ENCODE measurements at places on chromosomes 1 and 21.

GRCh38 chr1:186286615-186287315, 88.3 kb downstream of the TPR start:
- no peak for DNase-seq

- DNase-seq: no peak
These were observed 3.0 kb downstream of the F11R start for GRCh38 chr1:161017756-161018630.

- DNase-seq: no peak
These were observed 8.7 kb upstream of the MDM4 start for GRCh38 chr1:204507317-204508105.

DNA sequence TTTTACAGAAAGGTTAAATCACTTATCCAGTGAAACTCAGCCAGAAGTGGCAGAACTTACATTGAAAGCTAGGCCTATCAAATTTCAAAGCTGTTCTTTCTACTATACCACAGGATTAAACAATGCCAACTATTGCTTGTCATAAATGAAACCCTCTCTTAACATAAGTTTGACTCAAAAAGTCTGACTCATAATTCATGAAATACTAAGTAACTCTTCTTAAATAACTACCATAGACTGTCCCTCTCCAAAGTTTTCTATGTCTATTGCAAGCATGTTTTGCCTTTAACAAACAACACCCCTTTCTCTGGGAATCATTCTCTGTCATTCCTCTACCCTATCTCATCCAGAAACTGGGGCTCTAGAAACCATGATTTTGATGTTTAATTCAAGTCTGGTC, 109.5 kb upstream of the UBE2U start:
- no peak for DNase-seq

GRCh38 chr21:38910390-38911067, 104.8 kb downstream of the ETS2 start:
- DNase-seq: no peak

GRCh38 chr1:40842207-40842606, 20.0 kb downstream of the CITED4 start:
- DNase-seq: no peak

- DNase-seq: no peak
These were observed 261.2 kb downstream of the PTPRU start for GRCh38 chr1:29497395-29498125.

DNA sequence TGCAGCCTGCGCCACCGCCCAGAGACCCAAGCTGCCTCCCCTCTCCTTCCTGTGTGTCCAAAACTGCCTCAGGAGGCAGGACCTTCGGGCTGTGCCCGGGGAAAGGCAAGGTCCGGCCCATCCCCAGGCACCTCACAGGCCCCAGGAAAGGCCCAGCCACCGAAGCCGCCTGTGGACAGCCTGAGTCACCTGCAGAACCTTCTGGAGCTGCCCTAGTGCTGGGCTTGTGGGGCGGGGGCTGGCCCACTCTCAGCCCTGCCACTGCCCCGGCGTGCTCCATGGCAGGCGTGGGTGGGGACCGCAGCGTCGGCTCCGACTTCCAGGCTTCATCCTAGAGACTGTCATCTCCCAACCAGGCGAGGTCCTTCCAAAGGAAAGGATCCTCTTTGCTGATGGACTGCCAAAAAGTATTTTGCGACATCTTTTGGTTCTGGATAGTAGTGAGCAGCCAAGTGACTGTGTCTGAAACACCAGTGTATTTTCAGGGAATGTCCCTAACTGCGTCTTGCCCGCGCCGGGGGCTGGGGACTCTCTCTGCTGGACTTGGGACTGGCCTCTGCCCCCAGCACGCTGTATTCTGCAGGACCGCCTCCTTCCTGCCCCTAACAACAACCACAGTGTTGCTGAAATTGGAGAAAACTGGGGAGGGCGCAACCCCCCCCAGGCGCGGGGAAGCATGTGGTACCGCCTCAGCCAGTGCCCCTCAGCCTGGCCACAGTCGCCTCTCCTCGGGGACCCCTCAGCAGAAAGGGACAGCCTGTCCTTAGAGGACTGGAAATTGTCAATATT, 19.0 kb upstream of the CCDC27 start:
- no peak for DNase-seq

DNA sequence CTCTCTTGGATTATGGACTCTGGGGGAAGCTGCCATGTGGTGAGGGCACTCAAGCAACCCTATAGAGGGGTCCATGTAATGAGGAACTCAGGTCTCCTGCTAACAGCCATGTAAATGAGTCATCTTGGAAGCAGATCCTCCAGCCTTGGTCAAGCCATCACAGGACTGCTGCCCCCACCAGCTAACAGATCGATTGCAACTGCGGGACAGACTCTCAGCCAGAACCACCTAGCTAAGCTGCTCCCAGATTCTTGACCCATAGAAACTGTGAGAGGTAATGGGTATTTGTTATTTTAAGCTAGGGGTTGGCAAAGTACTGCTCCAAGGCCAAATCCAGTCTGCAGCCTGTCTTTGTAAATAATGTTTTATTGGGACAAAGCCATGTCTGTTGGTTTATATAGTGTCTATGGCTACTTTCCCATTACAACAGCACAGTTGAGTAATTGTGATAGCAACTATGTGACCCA, 27.6 kb upstream of the MAP3K7CL start:
- no peak for DNase-seq

GRCh38 chr1:51372561-51372960, 42.2 kb upstream of the TTC39A start:
- DNase-seq: no peak

GRCh38 chr1:42282024-42282579, 52.9 kb downstream of the FOXJ3 start:
- no peak for DNase-seq

GRCh38 chr1:204031098-204031710, 41.7 kb upstream of the SOX13 start:
- DNase-seq: no peak

DNA sequence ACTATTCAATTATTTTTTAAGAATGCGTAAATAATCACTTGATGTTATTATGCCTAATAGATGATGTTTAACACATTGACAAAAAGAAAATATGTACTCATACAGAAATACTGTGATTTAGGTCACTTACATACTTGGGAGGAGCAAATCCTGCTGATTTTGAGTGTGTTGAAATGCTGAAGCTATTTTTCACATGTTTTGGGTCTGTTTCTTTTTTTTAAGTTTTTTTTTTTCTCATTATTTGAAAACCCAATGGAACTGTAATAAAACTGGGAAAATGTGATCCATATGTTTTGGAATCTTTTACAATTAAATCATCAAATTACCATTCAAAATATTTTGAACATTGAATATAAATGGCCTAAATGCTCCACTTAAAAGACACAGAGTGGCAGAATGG, 366.2 kb upstream of the ADAMTS5 start:
- DNase-seq: no peak

GRCh38 chr1:241553886-241554592, 21.9 kb downstream of the KMO start:
- no peak for DNase-seq

DNA sequence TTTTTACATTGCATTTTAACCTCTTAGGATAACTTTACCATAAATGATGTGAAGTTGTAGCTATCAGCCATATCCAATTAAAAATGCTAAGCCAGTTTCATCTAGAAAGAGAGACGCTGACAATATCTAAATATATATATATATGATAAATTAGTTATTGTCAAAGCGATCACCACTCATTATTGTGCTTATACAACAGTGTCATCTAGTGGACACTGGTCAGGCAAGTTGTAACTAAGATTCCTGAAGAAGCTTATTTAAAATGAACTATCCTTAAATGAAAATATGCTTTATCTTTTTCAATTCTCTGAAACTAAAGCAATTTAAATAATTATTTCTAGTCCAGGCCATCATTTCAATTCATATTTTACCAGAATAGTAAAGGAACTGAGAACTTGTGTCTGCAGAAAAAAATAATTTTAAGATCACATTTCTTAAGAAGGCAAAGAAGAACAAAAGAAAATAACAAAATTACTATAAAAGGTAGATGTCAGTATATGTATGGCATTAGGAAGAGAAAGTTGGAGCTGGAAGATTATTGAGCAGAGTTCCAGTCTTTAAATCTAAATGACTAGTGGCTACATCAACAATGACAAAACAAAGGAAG, 193.3 kb upstream of the SNX7 start:
- DNase-seq: no peak

- no peak for DNase-seq
These were observed 113.0 kb upstream of the ARHGEF16 start for GRCh38 chr1:3341236-3341994.

GRCh38 chr21:43911015-43911934, 46.3 kb downstream of the AGPAT3 start:
- DNase-seq: no peak

DNA sequence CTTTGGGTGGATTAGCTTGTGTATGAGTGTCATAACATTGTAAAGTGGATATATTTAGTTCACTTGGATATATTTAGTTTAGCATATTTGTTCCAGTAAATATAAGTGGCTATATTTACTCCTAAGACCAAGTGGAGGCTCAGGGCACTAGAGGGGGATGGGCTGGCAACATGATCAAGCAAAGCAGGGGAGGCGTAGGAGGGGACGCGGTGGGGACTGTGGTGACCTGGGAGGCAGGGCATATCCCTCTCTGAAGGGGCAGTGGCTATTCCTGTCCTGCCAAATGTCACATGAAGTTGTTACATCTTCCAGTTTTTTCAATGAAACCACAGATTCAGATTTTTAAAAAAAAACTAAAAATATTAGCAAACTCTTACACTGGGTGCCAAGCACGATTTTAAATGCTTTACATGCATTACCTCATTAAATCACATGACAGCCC, 51.9 kb upstream of the EDN2 start:
- no peak for DNase-seq

DNA sequence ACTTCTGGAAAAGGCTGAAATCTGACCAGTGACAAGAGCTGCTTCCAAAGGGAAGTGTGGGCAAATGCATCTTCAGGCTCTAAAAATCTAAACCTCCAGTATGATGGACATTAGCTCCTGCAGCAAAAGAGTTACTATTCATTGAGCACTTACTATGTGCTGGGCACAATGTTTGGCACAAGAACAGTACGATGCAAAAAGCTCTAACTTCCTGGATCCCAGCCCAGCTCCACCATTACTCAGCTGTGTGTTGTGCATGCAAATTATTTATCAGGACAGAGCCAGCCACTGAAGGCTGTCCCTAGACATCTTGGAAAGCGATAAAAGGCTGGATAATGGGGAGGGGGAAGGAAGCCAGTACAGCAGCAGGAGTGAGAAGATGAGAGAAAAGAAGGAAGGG, 143.5 kb downstream of the ELAVL4 start:
- DNase-seq: no peak

DNA sequence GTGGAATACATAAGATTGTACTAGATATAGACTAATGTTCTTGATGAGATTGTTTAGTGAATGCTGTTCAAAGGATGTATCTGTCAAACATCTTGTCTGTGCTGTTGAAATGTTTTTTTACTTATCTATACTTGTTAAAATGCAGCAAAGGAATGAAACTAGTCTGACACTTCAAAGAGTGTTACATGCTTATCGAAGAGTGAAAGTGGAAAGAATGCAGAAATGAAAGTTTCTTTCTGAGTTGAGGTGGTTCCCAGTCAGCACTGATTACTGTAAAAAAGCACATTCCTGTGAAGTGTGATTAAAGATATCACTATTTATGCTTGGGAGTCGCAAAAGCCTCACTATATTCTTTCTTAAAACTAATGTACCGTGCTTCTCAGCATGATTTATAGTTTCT, 1225.2 kb downstream of the NCAM2 start:
- DNase-seq: no peak

GRCh38 chr1:37965301-37965700, 18.4 kb upstream of the INPP5B start:
- DNase-seq: no peak

- DNase-seq: no peak
These were observed 333.2 kb downstream of the KCNH1 start for GRCh38 chr1:210800756-210801155.

- DNase-seq: no peak
These were observed 45.4 kb downstream of the ILDR2 start for GRCh38 chr1:166929911-166930310.

GRCh38 chr1:109538827-109539555, 681 bp upstream of the GPR61 start:
- no peak for DNase-seq

GRCh38 chr1:68433395-68433794, 16.4 kb downstream of the RPE65 start:
- DNase-seq: no peak
